ENCODE measurements at places on chromosomes 3 and 15.

DNA sequence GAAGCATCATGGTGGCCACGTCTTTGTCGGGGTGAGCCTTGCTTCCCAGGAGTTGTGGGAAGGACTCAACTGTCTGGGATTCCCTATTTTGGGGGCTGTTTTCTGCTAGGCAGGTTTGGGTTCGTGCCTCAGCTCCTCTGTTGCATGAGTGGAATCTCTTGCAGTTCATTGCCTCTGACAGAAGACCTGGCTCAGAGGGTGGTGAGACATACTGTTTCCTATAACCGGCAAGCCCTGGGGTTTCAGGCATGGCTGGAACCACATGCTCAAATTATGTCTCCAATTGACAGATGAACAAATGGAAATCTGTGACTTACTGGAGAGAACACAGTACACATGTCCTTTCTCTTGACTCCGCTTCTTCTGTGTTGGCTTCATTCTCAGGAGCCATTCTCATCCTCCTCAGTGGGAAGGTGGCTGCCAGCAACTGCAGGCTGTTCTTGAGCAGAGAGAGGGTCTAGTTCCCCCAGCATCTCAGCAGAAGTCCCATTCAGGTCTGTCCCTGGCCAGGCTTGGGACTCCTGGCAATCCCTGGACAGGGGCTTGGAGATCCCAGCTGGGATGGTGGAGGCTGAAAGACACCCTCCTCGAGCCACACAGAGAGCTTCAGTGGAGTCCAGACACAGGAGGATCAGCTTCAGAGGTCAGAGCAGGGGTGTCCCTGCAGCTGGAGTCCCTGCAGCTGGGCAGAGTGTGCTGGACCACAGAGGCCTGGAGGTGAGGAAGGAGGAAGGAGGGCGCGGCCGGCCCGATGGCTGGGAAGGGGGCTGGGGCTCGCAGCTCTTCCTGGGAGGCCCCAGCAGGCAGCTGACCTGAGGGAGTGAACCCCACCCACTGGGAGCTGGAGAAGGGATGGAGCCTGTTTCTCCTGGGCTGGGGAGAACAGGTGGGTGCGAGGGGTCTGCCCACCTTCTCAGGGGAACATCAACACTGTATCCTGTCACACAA, 97.6 kb downstream of the LSM3 start:
- no peak for DNase-seq

DNA sequence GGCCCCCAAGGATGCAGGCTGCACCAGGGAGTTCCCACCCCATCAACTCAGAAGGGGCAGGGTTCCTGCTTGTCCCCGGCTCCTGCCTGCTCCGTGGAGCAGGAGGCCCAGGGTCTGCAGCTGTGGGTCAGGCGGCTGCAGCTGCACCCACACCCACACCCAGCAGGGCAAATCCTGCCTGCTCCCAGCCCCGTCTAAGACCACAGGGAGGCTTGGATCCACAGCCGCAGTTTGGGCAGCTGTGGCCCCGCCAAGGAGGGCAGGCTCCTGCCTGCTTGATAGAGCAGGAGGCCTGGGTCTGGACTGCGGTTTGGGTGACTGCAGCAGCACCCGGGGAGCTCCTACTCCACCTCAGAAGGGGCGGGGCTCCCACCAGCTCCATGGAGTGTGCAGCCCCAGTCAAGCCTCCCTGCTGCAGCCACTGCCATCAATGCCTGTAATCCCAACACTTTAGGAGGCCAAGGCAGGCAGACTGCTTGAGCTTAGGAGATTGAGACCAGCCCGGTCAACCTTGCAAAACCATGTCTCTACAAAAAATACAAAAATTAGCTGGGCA, 163.6 kb downstream of the OSBPL10 start:
- no peak for DNase-seq

DNA sequence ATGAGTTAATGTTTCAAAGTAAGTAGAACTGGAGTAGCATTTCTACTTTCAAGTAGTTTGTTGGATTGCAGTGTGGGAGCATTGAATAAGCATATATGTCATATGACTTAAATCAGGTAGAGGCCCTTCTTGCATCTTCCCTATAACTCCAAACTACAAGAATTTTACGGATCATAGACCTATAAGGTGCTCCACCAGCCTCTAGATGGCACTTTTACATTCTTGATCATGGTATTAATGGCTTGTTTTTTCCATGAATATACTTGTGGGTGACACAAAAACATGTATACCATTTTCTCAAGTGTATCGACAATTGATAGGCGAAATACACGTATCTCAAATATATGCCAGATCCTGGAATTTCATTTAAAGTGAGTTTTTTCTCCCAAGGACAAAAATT, 311.1 kb downstream of the ZPLD1 start:
- DNase-seq: peak; percentile 8

- no peak for DNase-seq
Observed at GRCh38 chr3:52006017-52006819, 10.5 kb upstream of the RPL29 start.

DNA sequence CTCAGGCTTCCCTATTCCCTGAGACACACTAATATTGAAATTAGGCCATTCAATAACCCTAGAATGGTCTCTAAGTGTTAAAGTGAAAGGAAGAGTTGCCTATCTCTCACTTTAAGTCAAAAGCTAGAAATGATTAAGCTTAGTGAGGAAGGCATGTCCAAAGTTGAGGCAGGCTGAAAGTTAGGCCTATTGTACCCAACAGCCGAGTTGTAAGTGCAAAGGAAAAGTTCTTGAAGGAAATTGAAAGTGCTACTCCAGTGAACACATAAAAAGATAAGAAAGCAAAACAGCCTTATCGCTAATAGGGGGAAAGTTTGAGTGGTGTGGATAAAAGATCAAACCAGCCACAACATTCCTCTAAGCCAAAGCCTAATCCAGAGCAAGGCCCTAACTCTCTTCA, 117.9 kb upstream of the SPATA12 start:
- no peak for DNase-seq

GRCh38 chr3:159805411-159805772, 183.2 kb upstream of the IL12A start:
- no peak for DNase-seq

DNA sequence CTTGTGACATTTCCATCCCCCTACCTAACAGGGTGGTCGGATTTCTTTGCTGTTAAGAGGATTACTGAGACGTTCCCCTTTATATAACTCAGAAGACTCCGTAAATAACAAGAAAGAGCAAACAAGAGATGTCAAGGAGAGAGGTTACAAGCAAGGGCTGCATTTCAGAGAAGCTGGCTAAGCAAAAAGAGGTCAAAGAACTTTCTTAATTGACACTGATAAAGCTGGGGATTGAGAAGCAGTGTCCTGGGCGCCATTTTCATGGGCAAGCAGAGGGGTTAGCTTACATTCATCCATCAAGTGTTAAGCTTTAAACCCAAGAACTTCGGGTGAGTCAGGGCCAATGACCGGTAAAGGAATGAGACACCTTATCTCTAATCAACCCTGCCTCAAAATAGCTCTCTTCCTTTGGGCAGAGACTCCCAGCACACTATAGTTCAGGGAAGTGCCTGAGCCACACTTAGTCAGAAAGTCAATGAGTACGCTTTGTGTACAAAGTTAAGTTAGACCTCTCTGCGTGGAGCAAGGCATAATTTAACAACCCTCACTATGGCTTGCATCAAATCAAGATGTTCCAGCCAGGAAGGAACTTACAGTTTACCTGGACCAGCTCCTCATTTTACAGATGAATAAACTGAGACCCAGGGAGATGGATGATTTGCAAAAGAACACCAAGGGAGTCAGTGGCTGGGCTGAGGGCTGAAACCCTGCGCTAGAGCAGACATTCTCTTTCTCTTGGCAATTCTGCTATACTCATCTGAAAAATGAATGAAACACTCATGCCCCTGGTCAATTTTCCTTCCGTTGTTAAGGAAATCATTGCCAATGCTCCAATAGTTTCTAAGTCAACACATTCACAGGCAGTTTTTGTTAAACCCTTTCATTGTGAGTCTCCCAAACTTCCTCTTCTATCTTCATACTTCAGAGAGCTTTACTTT, 44.6 kb downstream of the CCNL1 start:
- no peak for DNase-seq

DNA sequence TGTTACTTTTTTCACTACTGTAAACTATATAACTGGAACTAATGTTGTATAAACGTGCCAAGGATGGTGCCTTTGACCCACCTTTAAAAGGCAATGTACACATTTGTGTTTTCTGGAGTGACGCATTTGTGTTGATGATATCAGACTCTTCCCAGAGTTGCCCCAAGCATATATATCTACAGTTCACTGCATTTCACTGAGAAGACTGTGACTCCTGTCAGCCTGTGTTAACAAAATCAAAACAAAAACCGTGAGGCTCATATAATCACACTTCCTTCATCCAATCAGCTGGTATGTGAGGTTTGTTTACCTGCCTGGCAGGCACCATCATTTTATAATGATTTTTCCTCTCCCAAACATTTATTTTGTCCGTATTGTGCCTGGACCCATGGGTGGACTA, 117.6 kb upstream of the ROBO1 start:
- DNase-seq: no peak

DNA sequence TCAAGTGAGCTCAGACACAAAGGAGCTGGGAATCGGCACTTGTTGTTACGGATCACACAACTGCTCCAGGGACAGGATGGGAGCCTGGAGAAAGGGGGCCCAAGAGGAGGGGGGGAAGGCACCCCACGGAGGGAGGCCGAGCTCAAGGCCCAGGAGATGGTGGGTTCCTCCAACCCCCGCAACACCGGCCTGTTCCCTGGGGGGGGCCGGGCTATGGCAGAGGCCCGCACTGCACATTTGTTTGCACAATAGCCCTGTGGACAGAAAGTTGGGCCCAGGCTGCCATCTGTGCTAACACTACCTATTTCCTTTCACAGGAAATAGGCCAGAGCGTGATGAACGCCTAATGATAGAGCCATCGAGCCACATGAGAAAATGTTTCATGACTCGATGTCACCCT, 147.1 kb downstream of the NSMCE3 start:
- no peak for DNase-seq

DNA sequence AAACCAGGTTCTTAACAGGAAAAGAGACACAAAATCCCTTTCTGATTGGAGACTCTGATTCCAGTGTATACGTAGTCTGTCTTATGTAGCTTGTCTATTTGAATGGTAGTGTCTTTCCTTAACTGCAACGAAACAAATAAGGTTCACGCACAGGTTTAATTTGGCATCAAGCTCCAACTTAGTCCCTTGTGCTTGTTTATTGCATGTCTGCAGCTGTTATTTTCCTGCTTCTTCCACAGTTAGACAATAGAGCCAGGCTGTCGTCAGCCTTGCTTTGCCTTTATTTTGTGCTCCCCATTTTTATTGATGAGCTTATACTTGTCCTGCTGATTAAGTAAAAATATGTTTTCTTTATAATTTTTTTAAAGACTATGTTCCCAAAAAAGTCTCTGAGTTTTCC, 152.7 kb upstream of the CDIN1 start:
- no peak for DNase-seq

DNA sequence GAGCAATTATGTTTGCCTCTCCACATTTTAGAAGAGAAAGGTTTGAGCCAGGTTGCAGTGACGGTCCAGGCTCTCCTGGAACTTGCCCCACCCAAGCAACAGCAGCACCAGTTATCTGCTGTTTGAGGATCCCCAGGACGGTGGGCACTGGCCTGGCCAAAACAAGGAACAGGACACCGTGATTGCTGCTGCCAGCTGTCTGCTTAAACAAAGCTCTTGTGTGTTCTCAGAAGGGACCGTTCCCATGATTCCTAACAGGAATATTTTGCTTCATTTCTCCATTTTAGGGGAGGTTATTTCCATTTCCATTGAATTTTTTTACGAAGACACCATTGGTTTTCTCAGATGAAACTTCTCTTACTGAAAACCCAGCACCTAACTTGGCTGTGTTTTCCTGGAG, 66.4 kb upstream of the RPL35A start:
- DNase-seq: no peak

DNA sequence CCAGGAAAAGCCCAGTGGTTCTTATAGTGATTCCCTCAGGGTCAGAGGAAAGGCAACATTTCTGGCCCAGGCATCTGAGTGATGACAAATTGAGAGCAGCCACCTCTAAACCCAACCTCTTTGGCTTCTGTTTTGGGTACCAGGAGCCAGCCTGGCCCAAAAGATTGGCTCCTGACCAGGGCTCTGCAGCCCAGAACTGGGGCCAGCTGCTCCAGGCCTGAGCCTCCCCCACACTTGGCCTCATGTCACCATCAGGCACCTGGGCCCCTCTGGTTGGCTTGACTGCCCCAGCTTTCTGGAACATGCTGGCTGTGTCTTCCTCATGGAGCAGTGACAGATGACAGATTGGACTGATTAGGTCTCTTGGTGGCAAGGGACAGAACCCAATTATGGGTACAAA, 26.0 kb upstream of the HCN4 start:
- DNase-seq: no peak

DNA sequence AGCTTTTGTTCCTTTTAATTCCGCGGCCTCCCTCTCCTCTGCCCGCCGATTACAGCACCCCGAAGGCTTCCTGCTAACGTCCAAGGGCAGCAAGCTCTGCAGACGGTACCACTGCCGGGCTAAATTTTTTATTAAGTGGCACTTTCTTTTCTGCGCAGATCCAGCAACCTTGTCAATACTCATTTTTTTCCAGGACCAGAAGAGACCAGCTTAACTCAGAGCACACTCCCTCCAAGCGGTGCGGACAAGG, 542 bp upstream of the MEIS2 start:
- DNase-seq: no peak

DNA sequence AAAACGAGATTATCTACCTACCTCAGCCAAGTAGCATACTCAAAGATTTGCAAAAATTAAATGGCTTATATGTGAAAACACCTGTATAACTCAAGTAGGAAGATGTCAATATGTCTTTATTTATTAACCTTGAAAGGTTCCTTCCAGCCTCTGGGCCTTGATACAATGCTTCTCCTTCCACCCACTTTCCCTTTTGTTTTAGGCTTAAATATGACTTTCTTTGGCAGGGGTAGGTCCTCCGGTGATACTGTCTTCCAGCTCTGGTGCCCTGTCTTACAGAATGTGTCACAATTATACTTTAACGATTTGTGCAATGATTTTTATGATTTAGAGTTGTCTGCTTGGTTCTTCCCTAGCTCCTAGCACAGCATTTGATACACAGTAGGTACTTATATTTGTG, 4.1 kb downstream of the LINS1 start:
- no peak for DNase-seq

- no peak for DNase-seq
Observed at GRCh38 chr3:71395470-71395869, 188.1 kb downstream of the FOXP1 start.

- DNase-seq: peak; percentile 49
Observed at GRCh38 chr3:108067768-108068167, 23.1 kb downstream of the CD47 start.

- peak; percentile 39 for DNase-seq
Observed at GRCh38 chr3:29072611-29073010, 208.3 kb upstream of the RBMS3 start.

GRCh38 chr15:79307251-79307650, 3.7 kb upstream of the TMED3 start:
- DNase-seq: no peak

GRCh38 chr3:65401359-65402305, 637.1 kb downstream of the MAGI1 start:
- DNase-seq: no peak

GRCh38 chr3:133506215-133506901, 67.1 kb upstream of the CDV3 start:
- DNase-seq: no peak

DNA sequence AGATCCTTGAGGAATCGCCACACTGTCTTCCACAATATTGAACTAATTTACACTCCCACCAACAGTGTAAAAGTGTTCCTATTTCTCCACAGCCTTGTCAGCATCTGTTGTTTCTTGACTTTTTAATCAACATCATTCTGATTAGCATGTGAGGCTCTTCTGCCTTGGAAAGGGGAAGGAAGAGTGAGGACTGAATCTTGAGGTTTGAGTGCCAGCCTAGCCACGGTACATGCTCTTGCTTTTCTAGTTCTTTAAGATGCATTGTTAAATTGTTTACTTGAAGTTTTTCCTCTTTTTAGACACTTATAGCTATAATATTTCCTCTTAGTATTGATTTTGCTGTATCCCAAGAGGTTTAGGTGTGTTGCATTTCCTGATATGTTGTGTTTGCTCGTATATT, 596.1 kb downstream of the OTOL1 start:
- no peak for DNase-seq
